ENCODE measurements at places on chromosomes 12 and 14. TPM values are rescaled to one million over a fixed set of nuclear protein-coding genes. Genes with fewer than 3 reads are reported as not detected.
A peak's percentile ranks its signal among the peaks of the same experiment; 100 is the strongest.

The ZNF385A gene
- 17.5 TPM for total RNA-seq

The TAS2R31 gene
- total RNA-seq, result 27.5 TPM

The VPS33A gene
- 15.2 TPM for total RNA-seq

The C14orf119 gene
- 3.6 TPM for total RNA-seq

The KRT86 gene
- 3.6 TPM for total RNA-seq

The POTEG gene
- total RNA-seq, result not detected

DNA sequence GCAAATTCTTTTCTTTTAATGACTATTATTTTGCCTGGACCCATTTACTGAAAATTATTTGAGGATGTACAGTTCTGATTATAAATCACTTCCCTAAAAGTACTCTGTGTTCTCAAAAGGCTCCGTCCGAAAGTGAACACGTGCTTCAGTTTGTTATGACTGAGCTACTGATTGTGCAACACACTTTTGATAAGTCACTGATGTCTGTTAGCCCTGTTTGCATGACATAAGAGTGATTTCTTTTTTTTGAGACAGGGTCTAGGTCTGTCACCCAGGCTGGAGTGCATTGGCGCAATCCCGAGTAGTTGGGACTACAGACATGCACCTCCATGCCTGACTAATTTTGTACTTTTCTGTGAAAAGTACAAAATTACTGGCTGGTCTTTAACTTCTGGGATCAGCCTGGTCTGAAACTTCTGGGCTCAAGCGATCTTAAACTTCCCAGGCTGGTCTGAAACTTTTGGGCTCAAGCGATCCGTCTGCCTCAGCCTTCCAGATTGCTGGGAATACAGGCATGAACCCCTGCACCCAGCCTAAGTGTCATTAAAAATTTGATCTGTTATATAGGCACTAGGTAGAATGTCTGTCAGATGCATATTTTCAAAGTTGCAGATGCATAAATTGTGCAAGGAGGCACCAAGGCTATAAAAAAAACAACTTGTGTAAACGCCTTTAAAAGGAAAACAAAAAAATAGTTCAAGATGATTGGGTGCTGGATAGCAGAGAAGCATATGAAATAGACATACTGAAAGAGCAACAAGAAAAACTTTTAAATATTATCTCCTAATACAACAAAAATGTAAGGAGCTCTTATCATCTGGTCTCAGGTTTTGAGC, 111.5 kb downstream of the SRGAP1 start:
- no peak for DNase-seq
- no peaks in the 10 kb centered on the region for H3K27me3 ChIP-seq
- no peaks in the 10 kb centered on the region for H3K4me1 ChIP-seq
- no peak overlapping the region for H3K4me3 ChIP-seq
- no peaks in the 10 kb centered on the region for H3K36me3 ChIP-seq
- peak overlapping the region; percentile 68 for H3K27ac ChIP-seq

DNA sequence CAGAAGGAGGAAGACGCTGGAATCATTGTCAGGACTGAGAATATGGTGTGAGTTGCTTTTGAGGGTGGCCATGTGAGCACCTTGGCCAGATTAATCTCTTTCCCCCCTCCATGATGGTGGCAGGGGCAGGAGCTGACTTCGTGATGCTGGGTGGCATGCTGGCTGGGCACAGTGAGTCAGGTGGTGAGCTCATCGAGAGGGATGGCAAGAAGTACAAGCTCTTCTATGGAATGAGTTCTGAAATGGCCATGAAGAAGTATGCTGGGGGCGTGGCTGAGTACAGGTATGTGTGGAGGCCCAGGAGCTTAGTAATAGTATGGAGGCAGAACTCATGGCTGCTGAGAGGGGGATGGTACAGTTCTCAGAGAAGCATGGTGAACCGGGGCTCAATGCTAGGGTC, 4.3 kb downstream of the TINF2 start:
- H3K36me3 ChIP-seq, result no peaks in the 10 kb centered on the region
- H3K4me1 ChIP-seq, result peaks cover 47% of the 10 kb centered on the region
- no peak overlapping the region for H3K4me3 ChIP-seq
- H3K27me3 ChIP-seq, result no peaks in the 10 kb centered on the region
- no peak for DNase-seq
- H3K27ac ChIP-seq, result no peak overlapping the region

DNA sequence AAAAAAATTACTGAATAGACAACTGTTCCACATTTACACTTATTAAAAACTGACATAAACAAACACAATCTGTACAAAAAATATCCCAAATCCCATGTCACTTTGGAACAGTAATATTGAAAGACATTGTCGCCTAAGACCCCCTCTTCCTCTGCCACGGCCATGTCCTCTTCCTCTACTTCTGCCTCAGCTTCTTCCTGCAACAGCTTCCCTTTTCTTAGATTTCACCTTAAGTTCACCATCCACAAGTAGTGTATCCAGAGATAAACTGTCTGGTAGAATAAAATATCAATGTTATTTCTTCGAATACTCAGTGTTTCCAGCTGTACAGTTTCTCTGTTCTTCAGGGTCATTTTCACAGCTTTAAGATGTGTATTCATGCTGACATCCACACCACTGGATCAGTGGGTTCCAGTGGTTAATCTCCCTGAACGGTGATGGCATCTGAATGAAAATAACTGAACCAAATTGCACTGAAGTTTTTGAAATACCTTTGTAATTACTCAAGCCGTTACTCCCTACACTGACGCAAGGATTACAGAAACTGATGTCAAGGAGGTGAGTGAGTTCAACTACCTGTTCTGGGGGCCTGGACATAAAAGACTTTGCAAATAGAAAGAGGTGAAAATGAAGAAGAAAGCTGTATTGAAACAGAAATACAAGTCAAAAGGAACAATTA, 208.5 kb downstream of the C12orf50 start:
- no peaks in the 10 kb centered on the region for H3K4me1 ChIP-seq
- no peak for DNase-seq
- no peak overlapping the region for H3K27ac ChIP-seq
- no peaks in the 10 kb centered on the region for H3K27me3 ChIP-seq
- no peaks in the 10 kb centered on the region for H3K36me3 ChIP-seq

- no peaks in the 10 kb centered on the region for H3K36me3 ChIP-seq
- DNase-seq, result no peak
- H3K27ac ChIP-seq, result peak overlapping the region; percentile 82
- H3K27me3 ChIP-seq, result peaks cover 6% of the 10 kb centered on the region
- peaks cover 24% of the 10 kb centered on the region for H3K4me1 ChIP-seq
Observed at GRCh38 chr12:54432815-54433164, 13.7 kb upstream of the ITGA5 start.

DNA sequence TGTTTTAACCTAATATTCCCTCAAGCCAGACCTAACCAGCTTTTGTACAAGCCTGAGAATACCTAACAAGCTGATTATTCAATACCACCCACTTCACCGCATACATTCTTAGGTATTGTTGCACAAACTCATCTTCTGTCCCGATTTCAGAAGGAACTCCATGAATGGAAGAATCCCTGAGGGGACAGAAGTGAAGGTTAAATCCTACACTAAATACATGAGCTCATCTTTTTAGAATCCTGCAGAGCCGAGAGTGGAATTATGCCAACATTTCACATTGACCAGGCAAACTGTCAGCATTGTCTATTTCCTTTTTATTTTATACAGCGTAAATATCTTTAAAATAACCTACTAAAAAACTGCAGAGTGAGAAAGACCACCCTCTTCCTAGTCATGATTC, 140.7 kb upstream of the PRICKLE1 start:
- H3K4me3 ChIP-seq, result no peak overlapping the region
- H3K27ac ChIP-seq, result no peak overlapping the region
- H3K27me3 ChIP-seq, result no peaks in the 10 kb centered on the region
- no peak for DNase-seq
- no peaks in the 10 kb centered on the region for H3K4me1 ChIP-seq

DNA sequence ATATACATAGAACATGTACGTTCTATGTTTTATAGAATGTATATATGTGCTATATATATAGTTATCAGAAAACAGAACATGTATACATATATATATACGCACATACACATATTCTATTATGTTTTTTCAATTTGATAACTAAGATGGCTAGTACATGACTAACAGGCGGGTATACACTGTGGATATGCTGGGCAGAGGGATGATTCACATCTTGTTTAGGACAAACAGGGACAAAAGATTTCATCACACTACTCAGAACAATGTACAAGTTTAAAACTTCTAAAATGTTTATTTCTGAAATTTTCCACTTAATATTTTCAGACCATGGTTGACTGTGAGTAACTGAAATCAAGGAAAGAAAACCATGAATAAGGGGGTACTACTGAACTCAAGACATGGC, 17.4 kb downstream of the TIMELESS start:
- no peak overlapping the region for H3K27ac ChIP-seq
- H3K4me3 ChIP-seq, result no peak overlapping the region
- H3K4me1 ChIP-seq, result no peaks in the 10 kb centered on the region
- H3K36me3 ChIP-seq, result no peaks in the 10 kb centered on the region

DNA sequence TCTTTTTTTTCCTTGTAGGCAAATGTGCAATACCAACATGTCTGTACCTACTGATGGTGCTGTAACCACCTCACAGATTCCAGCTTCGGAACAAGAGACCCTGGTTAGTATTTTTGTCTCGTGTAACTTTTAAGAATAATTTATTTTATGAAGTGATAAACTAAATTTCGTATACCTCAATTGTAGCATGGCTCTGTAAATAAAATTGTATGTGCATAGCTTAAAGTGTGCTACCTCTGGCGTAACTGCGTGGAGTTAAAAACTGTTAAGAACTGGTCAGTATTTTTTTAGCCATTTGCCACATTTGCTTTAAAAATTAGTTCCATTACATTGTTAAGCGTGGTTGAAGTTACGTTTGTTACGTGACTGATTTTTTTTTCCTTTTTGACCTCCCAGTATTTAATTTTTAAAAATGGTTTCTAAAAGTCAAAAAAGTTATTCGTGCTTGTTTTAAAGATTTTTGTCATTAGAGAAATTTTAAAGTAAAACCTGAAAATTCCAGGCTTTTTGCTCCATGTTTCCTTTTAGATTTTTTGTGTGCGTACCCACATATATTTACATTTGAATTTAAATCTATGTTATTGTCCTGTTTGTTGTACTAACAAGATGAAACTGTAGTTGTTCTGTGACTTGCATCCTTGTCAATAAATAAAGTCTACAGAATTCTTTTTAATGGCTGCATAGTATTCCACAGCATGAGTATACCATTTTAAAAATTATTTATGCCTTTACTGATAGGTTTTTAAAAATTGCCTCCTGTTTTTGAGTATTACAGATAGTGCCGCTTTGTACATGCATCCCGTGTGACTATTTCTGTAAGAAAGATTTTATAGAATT, 1.4 kb downstream of the MDM2 start:
- DNase-seq, result no peak
- no peaks in the 10 kb centered on the region for H3K27me3 ChIP-seq
- peak overlapping the region; percentile 76 for H3K4me3 ChIP-seq
- peaks cover 33% of the 10 kb centered on the region for H3K4me1 ChIP-seq
- peak overlapping the region; percentile 100 for H3K27ac ChIP-seq
- peaks cover 11% of the 10 kb centered on the region for H3K36me3 ChIP-seq

DNA sequence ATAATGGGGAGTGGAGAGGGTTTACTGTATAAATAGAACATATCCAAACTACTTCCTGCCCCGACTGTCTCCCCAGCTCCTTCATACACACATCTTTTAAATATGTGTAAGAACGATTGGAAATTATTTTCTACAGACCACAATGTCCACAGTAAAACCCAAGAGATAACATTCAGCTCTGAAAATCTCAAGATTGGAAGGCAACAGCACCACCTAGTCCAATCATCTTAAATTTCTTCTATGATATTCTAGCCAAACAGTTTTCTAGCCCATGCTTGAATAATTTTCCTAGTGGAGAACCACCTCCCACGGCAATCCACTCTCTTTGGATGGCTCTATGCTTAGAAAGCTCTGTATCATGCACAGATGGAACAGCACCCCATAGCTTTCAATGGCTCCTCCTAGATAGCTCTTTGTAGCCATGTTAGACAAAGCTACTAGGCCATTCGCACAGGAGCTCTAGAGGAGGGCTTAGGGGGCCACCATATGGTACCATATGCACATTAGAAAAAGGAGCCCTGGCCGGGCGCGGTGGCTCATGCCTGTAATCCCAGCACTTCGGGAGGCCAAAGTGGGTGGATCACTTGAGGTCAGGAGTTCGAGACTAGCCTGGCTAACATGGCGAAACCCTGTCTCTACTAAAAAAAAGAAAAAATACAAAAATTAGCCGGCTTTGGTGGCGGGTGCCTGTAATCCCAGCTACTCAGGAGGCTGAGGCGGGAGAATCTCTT, 18.1 kb downstream of the VDR start:
- H3K4me1 ChIP-seq, result peaks cover 8% of the 10 kb centered on the region
- no peak for DNase-seq
- no peaks in the 10 kb centered on the region for H3K36me3 ChIP-seq
- no peak overlapping the region for H3K27ac ChIP-seq

- DNase-seq, result peak; percentile 90
- H3K36me3 ChIP-seq, result no peaks in the 10 kb centered on the region
- no peak overlapping the region for H3K27ac ChIP-seq
- no peak overlapping the region for H3K4me3 ChIP-seq
- H3K27me3 ChIP-seq, result no peaks in the 10 kb centered on the region
Observed at GRCh38 chr14:23123419-23123818, 4.4 kb upstream of the CEBPE start.

DNA sequence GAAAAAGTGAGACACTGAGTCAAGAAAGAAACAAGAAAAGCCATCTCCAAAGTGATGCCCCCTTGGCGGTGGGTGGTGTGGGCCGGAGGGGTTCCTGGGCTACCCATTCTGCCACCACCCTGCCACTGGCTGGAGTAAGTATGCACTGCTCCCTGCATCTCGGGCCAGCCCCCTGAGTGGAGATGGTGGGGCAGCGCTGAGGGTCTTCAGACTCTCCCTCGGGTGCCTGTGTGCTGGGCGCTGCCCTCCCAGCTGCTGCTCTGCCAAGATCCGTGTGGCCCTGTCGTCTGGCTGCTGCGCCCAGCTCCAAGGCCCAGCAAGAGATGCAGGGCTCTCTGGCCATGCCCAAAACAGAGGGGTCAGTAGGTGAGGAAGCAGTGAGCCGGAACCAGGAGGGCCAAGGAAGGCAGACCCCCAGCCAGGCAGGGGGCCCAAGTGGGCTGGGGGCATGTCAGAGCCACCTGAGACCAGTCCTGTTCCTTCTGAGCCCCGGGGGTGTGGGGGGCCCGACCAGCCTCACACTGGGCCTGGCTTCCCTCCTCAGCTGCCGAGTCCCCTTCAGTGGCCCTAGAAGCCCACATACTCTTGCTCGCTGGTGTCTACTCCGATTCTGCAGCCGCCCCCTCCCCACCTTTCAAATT, 5.2 kb downstream of the GPR132 start:
- H3K27ac ChIP-seq, result peak overlapping the region; percentile 73
- H3K36me3 ChIP-seq, result no peaks in the 10 kb centered on the region
- no peaks in the 10 kb centered on the region for H3K27me3 ChIP-seq
- DNase-seq, result no peak
- H3K4me1 ChIP-seq, result no peaks in the 10 kb centered on the region

DNA sequence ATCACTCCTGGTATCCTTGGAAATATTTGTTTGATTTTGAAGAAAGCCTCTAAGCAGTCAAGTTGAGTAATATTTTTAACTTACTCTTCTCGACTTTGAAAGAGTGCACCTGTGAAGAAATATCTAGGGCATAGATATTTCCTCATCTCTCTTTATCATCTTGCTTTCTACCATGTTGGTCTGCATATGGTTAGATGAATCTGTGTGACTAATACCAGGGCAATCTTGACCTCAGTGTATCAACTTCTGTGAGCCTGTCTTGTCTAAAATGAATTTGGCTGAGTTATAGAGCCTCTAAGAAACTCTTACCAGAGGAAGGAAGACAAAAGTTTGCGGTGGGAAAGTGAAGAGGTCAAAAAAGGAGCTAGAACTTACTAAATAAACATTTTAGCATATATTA, 68.4 kb downstream of the SYT1 start:
- no peak overlapping the region for H3K27ac ChIP-seq
- no peaks in the 10 kb centered on the region for H3K4me1 ChIP-seq
- H3K36me3 ChIP-seq, result no peaks in the 10 kb centered on the region
- H3K4me3 ChIP-seq, result no peak overlapping the region

All from transverse colon (tissue), 4 donors.